HS-27A (cell line): ENCODE measurements at places on chromosomes 3 and 15.
A peak's percentile ranks its signal among the peaks of the same experiment; 100 is the strongest.

DNA sequence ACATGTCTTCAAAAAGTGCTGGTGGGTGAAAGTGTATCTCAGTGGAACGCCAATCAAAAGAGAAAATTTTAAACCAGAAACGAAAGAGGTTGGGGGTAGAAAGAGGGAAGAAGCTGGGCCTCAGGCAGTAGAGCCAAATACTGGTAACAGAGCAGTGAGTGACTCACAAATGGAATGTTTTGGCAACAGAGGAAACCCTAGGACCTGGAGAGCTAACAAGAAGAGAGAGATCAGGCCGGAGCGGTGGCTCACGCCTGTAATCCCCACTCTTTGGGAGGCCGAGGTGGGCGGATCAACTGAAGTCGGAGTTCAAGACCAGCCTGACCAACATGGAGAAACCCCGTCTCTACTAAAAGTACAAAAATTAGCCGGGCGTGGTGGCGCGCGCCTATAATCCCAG lies 450.8 kb upstream of the NAALADL2 start:
- no peak for DNase-seq

GRCh38 chr3:15899388-15899787 lies 101.6 kb upstream of the ANKRD28 start:
- DNase-seq: peak; percentile 88

GRCh38 chr15:24878153-24878552 lies 76.6 kb upstream of the SNRPN start:
- DNase-seq: no peak

DNA sequence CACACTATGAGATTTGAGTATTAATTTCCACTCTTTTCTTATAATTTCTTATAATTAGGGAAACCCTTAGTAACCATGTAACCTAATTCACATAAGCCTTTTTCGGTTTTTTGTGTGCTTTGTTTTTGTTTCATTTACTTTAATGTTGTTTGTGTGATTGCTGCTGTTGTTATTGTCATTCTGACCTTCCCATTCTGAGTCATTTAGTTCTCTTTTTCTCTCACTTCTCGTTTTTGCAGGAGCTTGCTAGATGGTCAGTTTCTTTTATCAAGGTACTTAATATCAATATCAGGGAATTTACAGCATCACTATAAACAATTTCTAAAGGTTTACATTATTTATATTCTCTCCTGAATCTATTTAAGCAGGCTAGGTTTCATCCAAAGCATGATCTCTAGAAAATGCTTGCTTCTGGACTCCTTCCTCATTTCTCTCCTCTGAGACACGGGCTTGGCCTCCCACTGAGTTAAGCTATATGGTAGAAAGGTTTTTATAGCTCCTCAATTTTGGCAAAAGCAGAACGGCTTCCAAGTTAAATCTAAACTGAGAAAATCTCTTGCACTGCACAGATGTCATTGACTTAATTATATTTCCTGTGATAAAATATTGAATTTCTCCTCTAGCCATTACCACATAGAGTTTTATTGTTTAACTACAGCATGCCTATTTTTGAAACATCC lies 534.2 kb downstream of the NSUN3 start:
- DNase-seq: no peak

DNA sequence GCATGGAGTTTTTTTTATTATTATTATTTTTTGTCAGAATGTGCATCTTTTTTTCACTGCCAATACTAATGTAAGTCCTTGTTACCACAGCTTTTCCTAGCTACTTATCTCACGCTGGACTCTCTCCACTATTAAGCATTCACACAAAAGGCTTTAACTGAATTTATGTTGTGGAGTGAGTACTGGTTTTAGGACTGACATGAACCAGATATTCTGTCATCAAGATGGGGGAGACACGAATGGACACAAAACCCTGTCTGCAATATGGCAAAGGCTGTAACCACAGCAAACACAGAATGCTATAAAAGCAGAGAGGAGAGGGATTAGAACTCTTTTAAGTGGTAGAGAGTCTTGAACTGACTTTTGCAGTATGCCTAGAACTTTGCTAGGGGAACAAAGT lies 592.2 kb upstream of the TBL1XR1 start:
- no peak for DNase-seq

DNA sequence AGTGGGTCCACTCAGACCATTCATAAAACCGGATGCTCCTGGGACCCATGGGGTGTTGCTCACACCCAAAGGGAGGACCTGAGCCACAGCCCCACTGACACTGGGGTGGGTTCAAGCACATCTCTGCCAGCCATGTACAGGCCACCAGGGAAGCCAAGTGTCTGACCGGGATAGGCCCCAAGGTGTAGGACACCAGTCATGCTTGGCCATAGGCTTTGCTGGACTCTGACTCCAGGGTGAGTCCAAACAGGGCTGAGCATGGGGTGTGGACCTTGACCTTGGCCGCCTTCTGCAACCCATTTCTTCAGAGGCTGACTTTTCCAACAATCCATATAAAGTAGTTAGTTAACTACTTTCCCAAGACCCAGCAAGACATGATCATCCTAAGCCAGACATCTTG lies 31.4 kb upstream of the DUSP7 start:
- no peak for DNase-seq

DNA sequence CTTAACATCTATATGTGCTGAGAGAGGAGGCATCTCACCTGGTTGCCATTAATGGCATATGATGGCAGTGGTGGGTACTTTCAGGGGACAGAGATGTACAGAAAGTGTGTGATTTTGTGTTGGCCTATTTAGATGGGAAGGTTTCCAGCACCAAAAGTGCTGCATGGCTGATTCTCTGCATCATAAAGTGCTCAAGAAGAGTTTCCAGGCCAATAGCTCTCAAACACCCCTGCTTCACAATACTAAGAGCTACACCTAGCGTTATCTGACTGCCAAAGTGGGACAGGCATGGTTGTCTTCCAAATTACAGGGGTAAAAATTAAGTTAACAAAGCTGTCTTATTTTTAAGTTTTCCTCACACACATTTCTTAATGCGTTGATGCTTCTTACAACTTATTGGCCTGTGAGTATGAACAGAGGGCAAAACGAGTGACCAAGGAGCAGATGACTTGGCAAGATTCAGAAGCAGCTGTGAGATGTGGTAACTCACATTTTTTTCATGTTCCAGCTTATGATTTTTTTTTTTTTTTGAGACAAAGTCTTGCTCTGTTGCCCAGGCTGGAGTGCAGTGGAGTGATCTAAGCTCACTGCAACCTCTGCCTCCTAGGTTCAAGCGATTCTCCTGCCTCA lies 41.4 kb upstream of the VEPH1 start:
- no peak for DNase-seq

GRCh38 chr3:183898028-183898431 lies 13.3 kb upstream of the PARL start:
- no peak for DNase-seq

DNA sequence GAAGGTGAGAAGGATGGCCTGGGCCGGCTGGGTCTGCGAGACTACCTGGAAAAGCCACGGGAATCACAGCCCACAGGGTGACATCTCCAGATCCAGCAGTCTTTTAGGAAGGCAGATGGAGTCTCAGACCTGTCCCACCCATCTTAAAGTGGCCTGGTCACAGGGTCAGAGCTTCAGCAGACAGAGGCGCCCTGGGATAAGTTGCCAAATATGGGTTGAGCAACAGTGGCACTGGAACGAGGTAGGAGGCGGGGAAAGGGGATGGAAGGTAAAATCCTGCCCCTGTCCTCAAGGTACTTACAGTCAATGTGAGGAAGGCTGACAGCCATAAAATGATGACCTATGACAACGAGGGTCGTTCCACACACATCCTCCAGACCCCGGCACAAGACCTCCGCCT lies 80.7 kb downstream of the LIPC start:
- DNase-seq: no peak

- DNase-seq: no peak
Measured at GRCh38 chr3:87127281-87127680, 99.8 kb upstream of the CHMP2B start.

- DNase-seq: no peak
Measured at GRCh38 chr3:48267782-48268181, 26.9 kb downstream of the ZNF589 start.

DNA sequence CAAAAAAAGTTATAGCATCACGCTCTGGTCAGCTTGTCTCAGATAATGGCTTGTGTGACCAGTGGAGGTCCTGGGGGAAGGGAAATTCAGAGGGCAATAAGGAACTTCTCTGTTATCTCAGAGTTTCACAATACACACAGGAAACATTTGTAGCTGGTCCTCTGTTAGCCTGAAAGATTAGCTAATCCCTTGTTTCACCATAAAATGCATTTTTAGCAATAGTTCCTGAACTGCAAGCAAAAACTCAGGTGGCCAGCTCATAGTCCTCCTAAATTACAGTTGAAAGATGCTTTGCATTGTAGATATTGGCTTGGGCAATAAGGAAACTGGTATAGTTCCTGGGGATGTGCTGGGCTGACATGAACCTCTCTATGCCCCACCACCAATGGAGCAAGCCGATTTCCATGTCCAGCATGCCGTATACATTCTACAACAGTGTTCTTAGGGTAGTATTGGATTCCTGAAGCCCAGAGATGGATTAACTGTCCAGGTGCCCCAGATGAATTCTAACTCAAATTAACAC lies 141.5 kb upstream of the TBL1XR1 start:
- DNase-seq: no peak

- DNase-seq: no peak
Measured at GRCh38 chr15:62547584-62547983, 382.5 kb upstream of the C2CD4B start.
